ENCODE measurements at places on chromosomes 2 and 18.

DNA sequence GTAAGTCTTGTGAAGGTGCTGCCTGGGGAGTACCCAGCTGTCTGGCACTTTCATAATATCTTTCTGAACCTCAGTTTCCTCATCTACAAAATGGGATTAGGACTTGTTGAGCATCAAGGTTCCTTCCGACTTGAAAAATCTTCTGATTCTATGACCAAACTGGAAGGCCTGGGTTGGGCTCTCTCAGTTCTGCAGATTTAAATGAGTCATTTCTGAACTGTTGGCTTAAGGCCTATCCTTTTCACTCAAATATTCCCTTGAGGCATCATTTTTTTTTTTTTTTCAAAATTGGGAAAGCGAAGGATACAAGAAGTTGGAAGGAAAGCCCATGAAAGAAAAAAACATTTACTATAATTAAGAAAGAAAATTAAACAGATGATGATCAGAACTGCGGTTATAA, 40.8 kb upstream of the CYP1B1 start:
- DNase-seq = no peak

GRCh38 chr2:234954551-234954992, 2.8 kb downstream of the SH3BP4 start:
- no peak for DNase-seq

DNA sequence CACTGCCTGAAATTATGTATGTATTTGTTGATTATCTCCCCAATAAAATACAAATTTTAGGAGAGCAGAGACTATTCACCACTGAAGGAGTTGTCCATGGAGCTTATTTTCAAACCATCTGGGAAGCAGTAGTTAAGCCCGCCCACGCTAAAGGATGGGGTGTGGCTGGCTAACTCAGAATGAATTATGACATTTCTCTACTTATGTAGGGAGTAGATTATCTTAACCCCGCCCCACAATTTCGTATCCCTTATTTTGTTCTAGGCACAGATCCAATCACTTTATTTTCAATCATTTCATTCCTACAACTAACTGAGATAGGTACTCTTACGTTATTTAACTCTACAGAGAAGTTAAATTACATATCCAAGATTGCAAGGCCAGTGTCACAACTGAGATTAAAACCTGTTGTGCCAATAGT, 1.4 kb upstream of the LAPTM4A start:
- DNase-seq = no peak

DNA sequence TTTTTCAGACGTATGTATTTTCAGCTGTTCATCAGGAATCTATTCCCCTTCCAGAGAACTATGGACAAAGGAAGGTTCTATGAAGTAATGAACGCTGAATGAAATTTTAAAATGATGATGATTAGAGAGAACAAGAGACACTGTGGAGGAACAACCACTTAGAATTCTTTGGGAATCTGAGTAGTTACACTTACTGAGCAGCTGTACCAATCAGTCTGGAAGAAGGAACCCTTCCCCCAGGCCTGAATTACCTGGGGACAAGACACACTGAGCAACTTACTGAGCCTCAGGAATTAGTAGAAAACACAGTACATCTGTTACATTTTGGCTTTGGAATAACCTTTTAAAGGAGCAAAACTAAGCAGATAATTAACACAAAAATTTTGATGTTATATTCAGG, 1.9 kb downstream of the MSTN start:
- DNase-seq = no peak

DNA sequence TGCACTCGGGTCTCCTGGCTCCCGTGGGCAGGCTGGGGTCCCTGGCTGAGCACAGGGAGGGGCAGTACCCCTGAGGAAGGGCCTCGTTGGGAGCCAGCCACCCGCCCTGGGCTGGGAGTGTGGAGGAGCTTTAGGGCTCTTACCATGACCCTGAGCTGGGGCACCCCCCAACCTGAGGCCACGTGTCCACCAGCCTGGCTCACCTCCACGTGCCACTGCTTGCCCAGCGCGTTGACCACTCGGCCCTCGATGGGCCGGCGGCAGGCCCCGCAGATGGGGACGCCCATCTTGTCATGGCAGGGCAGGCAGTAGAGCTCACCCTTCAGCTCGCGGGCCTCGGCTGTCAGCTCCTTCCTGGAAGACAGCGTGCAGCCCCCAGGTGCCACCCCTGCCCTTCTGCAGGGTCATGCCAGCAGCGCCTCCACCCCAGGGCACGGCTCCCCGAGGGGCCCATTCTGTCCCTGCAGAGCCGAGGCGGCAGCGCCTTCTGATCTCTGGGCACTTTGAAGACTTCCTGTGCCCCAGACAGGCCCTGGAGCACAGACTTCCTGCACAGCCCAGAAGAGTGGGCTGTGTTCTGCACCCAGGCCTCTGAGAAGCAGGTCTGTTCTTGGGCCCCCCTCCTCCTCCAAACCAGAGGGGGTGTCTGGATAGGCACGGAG, 4.0 kb upstream of the GPR17 start:
- peak; percentile 49 for DNase-seq

- DNase-seq = no peak
These were observed 5.5 kb downstream of the SLC11A1 start for GRCh38 chr2:218387369-218388194.

GRCh38 chr2:217386041-217386440, 526.2 kb upstream of the TNP1 start:
- DNase-seq = no peak

- DNase-seq = no peak
These were observed 72.6 kb downstream of the AGAP1 start for GRCh38 chr2:235566415-235566814.

DNA sequence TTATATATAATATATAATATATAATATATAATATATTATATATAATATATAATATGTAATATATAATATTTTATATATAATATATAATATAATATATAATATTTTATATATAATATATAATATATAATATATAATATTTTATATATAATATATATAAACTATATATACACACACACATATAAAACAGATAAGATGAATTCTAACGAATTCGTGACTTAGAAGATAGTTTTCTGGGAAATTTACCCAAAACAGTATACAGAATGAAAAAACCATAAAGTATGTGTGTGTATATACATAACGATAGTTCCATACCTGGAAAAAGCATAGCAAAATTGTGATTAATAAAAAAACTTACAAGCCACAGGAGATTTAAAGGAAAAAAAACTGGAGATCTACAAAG, 80.6 kb downstream of the THADA start:
- no peak for DNase-seq

GRCh38 chr2:180513389-180513788, 467.0 kb upstream of the UBE2E3 start:
- DNase-seq = no peak

GRCh38 chr2:70834106-70834505, 1.5 kb downstream of the CD207 start:
- no peak for DNase-seq

- DNase-seq = no peak
These were observed 284.4 kb upstream of the RGPD4 start for GRCh38 chr2:107542314-107542740.

GRCh38 chr2:191790737-191791136, 56.2 kb downstream of the CAVIN2 start:
- DNase-seq = no peak

DNA sequence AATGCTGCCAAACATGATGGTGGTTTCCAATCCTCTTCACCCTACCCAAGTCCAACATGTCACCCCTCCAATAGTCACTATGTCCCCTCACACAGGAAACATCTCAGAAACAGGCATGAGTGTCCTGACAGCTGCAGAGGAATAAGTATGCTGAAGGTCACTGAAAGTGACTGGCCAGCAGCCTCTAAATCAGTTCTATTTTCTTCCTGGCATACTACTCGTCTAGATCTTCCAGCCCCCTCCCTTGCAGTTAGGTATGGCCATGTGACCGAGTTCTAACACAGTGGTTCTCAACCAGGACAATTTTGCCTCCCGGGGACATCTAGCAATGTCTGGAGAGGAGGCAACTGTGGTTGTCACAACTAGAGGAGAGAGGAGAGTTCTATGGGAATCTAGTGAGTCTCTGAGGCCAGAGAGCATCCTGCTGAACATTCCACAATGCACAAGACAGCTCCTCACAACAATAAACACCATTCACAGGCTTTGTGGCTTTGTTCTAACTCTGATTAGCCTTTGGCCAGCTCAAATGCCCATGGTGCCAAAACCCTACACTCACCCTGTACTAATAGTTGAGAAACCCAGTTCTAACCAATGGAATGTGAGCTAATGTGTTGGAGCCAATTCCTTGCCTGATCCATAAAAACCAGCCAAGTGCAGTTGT, 12.6 kb upstream of the ID2 start:
- no peak for DNase-seq

- DNase-seq = no peak
These were observed 138.1 kb downstream of the PARD3B start for GRCh38 chr2:204683384-204683783.

DNA sequence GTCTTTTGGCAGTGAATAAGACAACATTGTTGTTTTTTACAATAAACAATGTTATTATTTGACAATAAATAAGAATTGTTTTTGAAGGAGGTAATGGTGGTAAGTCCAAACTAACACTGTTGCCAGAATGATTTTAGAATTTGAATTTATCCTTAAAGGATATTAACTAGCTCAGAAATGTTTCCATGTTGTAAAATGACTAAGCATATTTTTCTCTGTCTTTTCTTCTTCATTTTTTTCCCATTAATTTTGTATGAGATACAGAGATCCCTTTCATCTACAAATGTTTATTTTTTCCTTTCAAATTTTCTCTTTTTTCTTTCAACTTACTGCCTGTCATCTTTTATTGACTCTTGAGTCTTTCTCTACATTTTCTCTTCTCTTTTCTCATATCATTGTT, 66.5 kb upstream of the DOCK10 start:
- DNase-seq = no peak

Data from CD4-positive, alpha-beta T cell treated with Interleukin-17A for 1 hour (primary cell).